ENCODE measurements at places on chromosomes 7 and 10.

- no peak for DNase-seq
Observed at GRCh38 chr7:105209870-105210269, 178.9 kb downstream of the SRPK2 start.

GRCh38 chr7:3246127-3246526 is 54.9 kb upstream of the SDK1 start:
- no peak for DNase-seq

GRCh38 chr10:11225935-11226334 is 208.3 kb downstream of the CELF2 start:
- DNase-seq: no peak

DNA sequence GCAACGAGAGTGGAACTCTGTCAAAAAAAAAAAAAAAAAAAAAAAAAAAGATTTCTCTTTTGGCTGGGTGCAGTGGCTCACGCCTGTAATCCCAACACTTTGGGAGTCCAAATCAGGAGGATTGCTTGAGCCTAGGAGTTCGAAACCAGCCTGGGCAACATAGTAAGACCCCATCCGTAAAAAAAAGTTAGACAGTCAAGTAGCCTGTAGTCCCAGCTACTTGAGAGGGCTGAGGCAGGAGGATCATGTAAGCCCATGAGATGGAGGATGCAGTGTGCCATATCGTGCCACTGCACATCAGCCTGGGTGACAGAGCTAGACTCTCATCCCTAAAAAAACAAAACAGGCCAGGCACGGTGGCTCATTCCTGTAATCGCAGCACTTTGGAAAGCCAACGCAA is 25.2 kb downstream of the PDLIM1 start:
- DNase-seq: no peak

- no peak for DNase-seq
Observed at GRCh38 chr10:89263091-89263490, 11.5 kb upstream of the LIPA start.

DNA sequence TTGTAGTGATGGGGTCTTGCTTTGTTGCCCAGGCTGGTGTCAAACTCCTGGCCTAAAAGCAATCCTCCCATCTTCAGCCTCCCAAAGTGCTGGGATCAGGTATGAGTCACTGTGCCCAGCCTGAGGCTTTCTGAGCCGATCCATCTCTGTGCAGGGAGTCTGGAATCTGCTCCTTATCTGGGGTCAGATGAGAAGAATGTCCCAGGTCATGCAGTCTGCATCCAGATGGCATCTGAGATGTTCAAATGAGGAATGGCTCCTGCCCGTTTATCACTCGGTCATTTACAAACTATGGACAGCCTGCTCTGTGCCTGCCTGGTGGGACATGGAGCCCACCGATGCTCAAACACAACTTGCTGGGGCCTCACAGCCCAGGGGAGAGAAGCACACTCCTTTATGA is 11.1 kb upstream of the SLC18A3 start:
- no peak for DNase-seq

DNA sequence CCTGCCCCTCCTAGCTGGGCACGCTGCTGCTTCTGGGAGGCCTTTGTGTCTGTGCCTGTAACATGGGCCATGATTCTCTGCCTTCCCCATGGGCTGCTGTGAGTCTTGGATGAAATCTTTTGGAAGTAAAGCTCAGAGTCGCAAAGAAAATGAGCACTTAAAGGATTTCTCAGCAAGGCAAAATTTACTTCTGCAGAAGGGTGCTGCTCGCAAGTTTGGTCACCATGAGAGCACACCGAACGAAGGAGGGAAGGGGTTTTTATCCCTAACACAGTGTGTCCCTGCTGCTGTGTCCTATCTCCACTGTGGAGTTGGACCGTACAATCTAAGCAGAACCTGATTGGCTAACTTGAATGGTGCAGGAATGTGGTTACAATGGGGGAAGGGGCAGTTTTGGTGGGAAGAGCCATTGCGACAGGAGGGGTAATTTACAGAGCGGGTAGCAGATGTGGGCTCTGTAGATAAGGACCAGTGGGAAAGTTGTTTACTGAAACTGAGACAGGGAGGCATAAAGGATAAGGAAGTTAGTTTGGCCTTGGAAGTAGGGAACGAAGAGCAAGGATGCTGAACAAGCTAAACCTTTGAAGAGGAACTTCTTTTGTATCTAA is 57.5 kb downstream of the FANK1 start:
- no peak for DNase-seq

- no peak for DNase-seq
Observed at GRCh38 chr10:76333326-76333725, 901.9 kb downstream of the LRMDA start.

DNA sequence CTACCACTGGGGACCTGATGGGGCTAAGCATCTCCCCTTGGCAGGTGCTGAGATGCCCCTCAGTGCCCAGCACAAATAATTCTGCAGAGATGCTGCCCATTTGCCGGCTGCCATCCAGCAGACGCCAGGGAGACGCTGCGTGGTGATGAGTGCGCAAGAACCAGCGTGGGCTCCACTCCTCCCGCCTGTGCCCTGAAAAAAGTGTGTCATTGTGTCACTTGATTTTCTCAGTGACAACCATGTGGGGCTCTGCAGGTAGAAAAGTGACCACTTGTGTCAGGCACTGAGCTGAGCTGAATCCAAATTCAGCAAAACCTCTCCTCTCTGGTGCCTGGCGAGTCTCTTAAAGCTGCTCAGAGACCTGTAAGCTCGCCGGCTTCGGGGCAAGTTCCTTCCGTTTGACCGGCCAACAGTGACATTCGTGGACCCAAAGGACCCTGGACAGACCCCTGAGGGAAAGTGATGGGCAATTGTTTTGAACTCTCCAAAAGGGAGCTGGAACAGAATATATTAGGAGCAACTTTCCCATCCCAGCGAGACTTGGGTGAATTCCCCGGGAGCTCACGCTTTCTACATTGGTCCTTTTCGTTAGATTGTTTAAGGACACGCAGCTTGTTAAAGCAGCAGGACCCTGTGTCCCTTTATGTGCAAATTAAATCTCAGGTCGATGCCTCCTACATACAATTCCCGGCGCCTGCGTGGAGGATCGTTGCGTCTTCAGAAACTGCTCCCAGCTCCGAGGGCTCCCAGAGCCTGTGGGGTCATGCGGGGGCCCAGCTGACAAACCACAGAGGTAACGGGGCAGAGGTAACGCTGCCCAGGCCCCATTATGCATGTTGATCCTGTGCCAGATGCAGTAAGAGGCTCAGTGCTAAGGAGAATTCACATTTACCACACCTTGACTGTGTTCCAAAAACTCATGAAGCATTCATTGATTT is 332.7 kb downstream of the ADARB2 start:
- DNase-seq: no peak

DNA sequence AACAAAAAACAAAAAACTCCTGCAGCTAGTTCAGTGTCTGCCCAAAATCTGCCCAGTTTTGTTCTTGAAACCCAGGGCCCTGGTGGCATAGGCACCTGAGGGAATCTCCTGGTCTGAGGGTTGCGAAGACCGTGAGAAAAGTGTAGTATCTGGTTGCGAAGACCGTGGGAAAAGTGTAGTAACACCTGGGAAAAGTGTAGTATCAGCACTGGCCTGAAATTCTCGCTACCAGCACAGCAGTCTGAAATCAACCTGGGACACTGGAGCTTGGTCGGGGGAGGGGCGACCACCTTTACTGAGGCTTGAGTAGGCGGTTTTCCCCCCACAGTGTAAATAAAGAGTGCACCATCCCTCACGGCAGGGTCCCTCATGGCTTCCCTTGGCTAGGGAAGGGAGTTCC is 82.5 kb upstream of the SP4 start:
- DNase-seq: no peak

GRCh38 chr7:157558061-157558460 is 221.3 kb downstream of the DNAJB6 start:
- no peak for DNase-seq

DNA sequence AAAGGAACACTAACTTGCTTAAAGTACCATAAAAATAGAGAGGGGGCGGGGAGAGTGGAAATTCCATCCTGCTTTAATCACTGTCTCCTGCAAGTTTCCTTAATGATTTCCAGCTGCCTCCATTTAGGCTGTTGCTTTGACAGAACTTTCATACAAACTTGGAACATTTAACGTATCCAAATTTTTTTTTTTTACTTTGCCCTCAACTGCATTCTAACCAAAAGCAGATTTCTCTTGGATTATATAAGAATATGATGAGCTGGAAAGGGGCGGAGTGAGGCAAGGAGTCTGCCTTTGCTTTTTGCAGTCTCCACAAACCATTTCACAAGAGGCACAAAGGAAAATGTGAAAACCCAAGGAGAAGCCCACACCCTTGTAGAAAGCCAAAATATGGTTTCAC is 46.6 kb upstream of the COL1A2 start:
- no peak for DNase-seq

DNA sequence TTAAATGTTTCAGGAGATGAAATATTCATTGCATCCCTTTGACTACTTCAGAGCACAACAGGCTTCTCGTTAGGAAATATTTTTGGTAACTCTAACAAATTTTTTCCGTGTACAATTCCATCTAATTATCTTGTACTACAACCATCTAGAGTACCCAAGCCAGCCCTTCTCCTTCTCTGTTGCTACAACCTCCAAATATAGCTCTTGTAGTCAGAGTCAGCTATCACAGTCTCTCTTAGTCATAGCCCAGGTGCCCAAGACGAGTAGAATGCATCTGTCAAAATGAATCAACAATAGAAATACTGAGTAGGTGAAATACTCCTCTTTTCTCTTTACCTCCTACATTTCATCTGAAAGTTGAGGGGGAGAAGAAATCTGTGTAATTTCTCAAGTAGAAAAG is 74.0 kb downstream of the INHBA start:
- DNase-seq: no peak

GRCh38 chr7:114026486-114027089 is 107.8 kb upstream of the PPP1R3A start:
- no peak for DNase-seq

- DNase-seq: no peak
Observed at GRCh38 chr7:84204655-84205054, 10.1 kb upstream of the SEMA3A start.

GRCh38 chr10:79936625-79937615 is 12.0 kb downstream of the SFTPD start:
- no peak for DNase-seq

DNA sequence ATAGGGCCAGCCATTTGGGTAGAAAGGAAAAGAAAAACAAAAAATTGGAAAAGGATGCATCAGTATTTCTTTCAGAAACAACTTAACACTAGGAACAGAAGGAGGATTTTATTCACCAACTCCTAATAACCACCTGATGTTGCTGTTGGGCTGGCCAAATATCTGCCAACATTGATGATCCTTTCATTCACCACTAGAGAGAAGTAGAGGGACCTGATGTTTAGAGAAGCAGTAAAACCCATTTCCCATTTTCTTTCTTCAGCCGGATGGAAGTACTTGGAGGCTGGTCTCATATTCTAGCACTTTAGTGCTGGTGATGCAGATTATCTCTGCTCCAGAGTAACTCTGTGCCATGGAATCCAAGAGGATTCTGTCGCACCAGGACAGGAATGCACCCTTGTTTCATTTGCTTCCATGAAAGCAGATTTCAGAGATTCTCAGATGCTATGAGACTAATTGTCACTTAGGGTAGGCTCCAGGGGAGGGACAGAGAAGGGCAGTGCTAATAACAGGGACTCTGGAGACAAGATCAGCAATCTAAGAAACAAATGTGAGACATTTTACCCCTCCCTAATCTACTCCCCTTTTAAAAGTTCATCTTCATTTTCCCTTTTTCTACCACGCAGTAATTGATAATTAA is 3.1 kb downstream of the KLLN start:
- no peak for DNase-seq

- no peak for DNase-seq
Observed at GRCh38 chr7:29146888-29147609, 712 bp upstream of the CPVL start.

DNA sequence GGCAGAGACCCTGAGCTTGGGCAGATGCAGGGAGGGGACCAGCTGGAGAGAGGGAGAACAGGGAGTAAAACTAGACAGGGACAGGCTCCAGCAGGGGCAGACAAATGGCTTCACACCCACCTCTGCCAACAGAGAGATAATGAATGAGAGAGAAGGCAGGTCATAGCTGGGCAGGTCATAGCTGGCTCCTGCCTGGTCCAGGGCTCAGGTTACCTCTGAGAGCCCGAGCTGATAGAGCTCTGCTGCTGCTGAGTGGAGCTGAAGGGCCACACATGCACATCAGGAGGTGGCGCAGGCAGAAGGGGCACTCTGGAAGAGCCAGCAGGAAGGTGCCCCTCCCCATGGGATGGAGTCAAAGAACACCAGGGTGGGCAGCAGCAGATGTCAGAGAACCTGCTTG is 154.2 kb downstream of the GFRA1 start:
- DNase-seq: no peak

- no peak for DNase-seq
Observed at GRCh38 chr10:132302421-132303310, 5.1 kb downstream of the STK32C start.

GRCh38 chr7:68537051-68537773 is 1061.1 kb upstream of the AUTS2 start:
- DNase-seq: no peak

DNA sequence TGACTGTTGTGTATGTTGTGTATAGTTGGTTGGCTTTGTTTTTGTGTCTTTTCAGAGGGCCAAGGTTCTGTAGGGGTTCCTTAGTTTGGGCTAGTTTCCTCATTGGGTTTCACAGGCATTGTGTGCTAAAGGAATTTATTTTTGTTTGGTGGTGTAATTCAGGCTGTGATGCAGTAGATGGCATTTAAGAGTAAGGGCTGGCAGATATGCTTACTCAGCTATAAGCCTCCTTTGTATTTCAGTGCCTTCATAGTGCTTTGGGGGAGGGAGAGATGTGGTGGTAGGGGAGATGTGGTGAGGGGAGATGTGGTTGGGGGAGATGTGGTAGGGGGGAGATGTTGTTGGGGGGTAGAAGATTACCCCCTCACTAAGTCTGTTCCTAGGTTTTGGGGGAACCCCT is 91.7 kb downstream of the SLC25A40 start:
- no peak for DNase-seq

- DNase-seq: no peak
Observed at GRCh38 chr10:121415063-121415399, 183.2 kb downstream of the FGFR2 start.

GRCh38 chr7:26090927-26091519 is 61.0 kb upstream of the NFE2L3 start:
- DNase-seq: no peak

DNA sequence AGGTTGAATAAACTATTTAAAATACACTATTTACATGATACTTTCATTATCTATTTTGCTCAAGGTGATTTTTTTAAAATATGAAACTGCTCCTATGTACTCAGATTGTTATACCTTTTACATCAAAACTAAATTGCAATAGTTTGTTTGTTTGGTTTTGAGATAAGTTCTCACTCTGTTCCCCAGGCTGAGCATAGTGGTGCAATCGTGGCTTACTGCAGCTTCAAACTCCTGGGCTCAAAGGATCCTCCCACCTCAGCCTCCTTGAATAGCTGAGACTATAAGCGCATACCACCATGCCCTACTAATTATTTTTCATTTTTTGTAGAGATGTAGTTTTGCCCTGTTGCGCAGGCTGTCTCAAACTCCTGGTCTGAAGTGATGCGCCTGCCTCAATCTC is 12.7 kb downstream of the TAS2R60 start:
- no peak for DNase-seq

GRCh38 chr10:81514811-81515210 is 360.2 kb upstream of the NRG3 start:
- DNase-seq: no peak

- DNase-seq: no peak
Observed at GRCh38 chr7:113797420-113798010, 121.3 kb downstream of the PPP1R3A start.

GRCh38 chr10:51733057-51733456 is 33.7 kb upstream of the CSTF2T start:
- DNase-seq: no peak

GRCh38 chr7:93913197-93913596 is 6.8 kb downstream of the GNGT1 start:
- DNase-seq: no peak

GRCh38 chr10:68135362-68135761 is 26.1 kb downstream of the MYPN start:
- DNase-seq: no peak
